ENCODE measurements at places on chromosomes 5 and 9. TPM values are rescaled to one million over a fixed set of nuclear protein-coding genes. Genes with fewer than 3 reads are reported as not detected.

LCN1 gene
- not detected for polyA plus RNA-seq

DNA sequence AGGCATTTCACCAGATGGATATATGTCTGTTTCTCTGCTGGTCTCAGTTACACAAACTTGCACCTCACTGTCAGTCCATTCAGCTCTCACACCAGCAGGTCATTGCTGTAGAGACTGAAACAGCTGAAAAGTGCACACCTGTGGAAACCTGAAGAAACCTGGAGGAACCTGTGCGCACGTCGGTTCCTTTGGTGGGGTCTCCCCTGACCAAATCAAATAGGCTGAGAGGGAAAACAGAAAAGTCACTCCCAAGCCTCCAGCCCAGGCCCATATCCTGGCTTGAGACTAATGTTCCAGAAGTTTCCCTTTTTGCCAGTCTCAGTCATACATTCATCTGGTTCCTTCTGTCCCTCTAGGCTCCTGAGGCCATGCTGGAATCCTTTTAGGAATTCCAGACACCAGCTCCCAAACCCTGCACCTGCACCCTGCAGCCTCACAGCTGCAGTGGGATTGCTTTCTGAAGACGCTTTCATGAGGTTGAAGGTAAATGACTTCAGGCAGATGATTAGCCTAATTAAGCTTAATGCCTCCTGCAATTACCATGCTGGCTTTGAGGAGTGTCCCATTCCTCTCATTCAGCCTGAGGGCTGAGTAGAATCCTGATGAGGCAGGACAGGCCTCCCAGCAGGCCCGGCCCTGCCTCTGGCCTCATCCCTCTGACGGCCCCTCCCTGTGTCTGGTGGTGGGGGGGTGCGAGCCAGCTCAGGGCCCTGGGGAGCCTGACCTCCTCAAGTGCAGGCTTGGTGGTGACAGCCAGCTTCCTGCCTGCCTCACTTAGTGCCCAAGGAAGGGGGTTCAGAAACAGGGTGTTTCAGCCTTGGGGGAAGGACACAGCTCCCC is 24.3 kb upstream of the CXCL14 start:
- H3K4me1 ChIP-seq, result no peaks in the 10 kb centered on the region
- no peaks in the 10 kb centered on the region for H3K27me3 ChIP-seq
- H3K4me3 ChIP-seq, result no peak overlapping the region
- DNase-seq, result no peak
- H3K36me3 ChIP-seq, result no peaks in the 10 kb centered on the region

DNA sequence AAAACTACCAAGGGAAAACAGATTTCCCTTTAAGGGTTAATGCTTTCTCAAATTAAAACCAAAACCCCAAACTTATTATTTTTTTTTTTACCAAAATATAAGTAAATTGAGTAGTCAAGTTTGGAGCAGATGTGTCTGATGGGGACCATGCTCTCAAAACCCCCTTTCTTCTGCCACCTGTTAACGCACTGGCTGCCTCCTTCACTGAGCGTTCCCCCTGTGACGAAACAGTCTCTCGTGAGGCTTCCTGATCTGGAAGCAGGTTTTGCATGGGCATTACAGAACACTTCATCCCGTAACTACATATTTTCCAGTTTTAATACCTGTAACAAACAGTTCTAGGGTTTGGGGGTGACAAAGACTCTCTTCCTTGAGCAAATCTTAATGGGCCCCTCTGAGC is 59.4 kb downstream of the ANKH start:
- no peak for DNase-seq
- no peak overlapping the region for H3K4me3 ChIP-seq
- H3K27me3 ChIP-seq, result no peaks in the 10 kb centered on the region

DNA sequence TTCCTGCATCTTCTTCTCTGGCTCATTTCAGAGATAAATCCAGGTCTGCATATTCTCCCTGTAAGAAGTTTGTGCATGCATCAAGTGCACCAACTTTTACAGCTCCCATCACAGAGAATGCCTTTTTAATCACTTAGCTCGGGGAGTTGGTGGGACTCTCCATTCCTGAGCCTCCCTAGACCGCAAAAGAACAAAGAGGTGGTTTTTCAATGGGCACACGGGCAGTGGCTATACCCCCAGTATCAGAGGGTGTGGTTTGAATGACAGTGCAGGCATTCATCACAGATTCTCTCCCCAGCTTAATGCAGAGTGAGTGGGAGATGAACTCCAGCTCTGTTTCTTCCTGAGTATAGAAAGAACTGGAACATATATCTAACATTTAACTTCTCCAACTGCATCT is 264.7 kb upstream of the NR4A3 start:
- no peaks in the 10 kb centered on the region for H3K36me3 ChIP-seq
- H3K4me1 ChIP-seq, result no peaks in the 10 kb centered on the region
- no peak overlapping the region for H3K4me3 ChIP-seq
- H3K27ac ChIP-seq, result no peak overlapping the region

DNA sequence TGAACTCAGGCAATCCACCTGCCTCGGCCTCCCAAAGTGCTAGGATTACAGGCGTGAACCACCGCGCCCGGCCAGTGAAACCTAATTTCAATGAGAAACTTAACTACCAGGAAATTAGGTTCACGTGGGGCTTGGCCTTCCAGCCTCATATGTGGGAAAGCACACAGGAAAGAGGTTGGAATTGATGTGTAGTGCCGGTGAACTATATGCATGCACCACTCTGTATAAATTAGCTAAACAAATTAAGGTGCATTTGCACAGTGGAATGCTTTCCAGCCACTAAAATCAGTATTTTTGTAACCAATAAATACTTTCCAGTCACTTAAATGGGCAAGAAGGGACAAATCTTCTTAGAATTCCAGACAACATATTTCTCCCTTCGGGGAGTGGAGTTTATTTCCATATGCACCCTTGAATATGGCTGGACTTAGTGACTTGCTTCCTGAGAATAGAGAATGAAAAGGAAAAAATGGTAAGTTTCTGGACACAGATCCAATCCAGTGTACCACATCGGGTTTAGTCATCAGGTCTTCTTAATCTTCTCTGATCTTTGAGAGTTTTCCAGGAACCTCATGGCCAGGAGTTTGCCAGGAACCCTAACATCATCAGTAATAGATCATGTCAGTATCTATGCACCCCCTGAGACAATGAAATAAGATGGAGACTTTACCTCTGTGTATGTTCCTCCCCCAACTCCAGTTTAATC is 24.9 kb downstream of the ATOX1 start:
- H3K27ac ChIP-seq, result no peak overlapping the region
- H3K4me1 ChIP-seq, result no peaks in the 10 kb centered on the region

DNA sequence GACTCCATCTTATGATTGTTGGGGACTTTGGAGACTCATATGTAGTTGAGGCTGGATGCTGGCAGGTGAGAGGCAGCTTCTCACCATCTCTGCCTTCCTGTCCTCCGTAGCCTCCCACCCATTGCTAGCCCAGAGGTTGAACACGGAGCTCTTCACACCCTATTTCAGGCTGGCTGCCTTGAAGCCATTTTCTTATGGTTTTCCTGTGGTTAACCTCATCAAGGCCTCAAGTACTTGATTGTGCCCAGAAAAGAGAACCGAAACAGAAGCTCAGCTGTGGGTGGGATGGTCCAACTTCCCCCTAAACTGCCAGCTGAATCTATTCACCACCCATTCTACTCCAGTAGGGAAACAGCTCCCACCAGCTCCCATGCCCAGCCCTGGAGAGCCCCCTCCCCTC is 102.9 kb downstream of the LIFR start:
- H3K4me3 ChIP-seq, result peak overlapping the region; percentile 35
- DNase-seq, result peak; percentile 19
- H3K4me1 ChIP-seq, result peaks cover 26% of the 10 kb centered on the region
- no peak overlapping the region for H3K27ac ChIP-seq
